IPS DF 6.9 (cell line): ENCODE measurements at places on chromosomes 3 and 15.

- no peaks in the 10 kb centered on the region for H3K36me3 ChIP-seq
- DNase-seq: no peak
- no peak overlapping the region for H3K4me3 ChIP-seq
- 0 out of 2 replicates have a peak, but pooled peaks cover 2% of the 10 kb centered on the region for H3K4me1 ChIP-seq
- no peak overlapping the region for H3K27ac ChIP-seq
- H3K27me3 ChIP-seq: no peaks in the 10 kb centered on the region
Measured at GRCh38 chr3:5019411-5020241, 40.4 kb downstream of the BHLHE40 start.

DNA sequence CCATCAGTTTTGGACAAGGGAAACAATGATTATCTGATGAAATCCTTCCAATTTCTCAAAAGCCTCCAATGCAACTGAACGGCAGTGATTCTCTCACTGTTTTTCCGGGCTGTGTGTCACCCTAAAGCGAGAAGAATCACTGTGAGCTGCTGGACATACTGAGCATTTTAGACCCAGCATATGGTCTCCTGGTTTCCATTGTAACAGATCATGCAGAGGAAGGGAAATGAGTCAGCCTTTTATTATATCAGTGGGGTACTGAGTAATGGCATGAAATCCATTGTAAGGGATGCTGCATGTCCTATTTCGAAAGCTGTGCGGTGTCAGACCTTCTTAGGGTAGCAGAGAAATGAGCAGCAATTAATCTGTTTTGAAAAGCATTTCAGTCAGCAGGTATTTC is 287.1 kb downstream of the IL5RA start:
- no peak overlapping the region for H3K4me3 ChIP-seq
- H3K27ac ChIP-seq: no peak overlapping the region
- no peaks in the 10 kb centered on the region for H3K4me1 ChIP-seq
- 0 out of 2 replicates have a peak, but pooled peaks cover 1% of the 10 kb centered on the region for H3K27me3 ChIP-seq

- no peak overlapping the region for H3K4me3 ChIP-seq
- H3K27me3 ChIP-seq: no peaks in the 10 kb centered on the region
- DNase-seq: no peak
- peaks cover 1% of the 10 kb centered on the region; the same call in 1 of the 2 replicates for H3K4me1 ChIP-seq
- no peak overlapping the region for H3K27ac ChIP-seq
- H3K36me3 ChIP-seq: no peaks in the 10 kb centered on the region
Measured at GRCh38 chr15:82852941-82853561, 43.6 kb downstream of the WHAMM start.

DNA sequence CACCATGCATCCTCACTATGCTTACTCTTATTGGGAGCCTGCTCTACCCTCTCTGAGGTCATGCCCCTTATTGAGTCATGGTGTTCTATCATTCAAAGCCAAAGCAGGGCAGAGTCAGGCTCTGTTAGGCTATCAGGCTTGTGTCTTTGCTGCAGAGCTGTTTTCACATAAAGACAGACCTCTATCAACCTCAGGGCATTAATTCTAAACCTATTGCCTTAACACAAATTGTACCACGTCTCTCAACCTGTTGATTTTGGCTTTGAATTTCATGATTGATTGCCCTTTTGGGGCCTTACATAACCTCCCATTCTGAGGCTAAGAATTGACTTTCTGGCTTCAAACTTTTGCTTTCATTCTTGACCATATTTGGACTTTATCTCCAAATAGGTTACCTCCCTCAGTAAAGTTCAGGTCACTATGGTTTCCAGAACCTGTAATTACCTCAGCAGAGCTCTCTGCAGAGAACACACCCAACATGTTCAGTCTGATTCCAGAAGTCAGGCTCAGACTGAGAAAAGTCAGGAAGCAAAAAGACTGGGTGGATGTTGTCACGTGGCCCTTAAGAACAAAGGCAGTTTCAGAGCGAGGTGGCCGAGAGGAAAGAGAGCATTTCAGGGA is 221.4 kb upstream of the NANOGP8 start:
- no peaks in the 10 kb centered on the region for H3K4me1 ChIP-seq
- H3K27ac ChIP-seq: no peak overlapping the region
- no peaks in the 10 kb centered on the region for H3K36me3 ChIP-seq
- H3K27me3 ChIP-seq: no peaks in the 10 kb centered on the region

DNA sequence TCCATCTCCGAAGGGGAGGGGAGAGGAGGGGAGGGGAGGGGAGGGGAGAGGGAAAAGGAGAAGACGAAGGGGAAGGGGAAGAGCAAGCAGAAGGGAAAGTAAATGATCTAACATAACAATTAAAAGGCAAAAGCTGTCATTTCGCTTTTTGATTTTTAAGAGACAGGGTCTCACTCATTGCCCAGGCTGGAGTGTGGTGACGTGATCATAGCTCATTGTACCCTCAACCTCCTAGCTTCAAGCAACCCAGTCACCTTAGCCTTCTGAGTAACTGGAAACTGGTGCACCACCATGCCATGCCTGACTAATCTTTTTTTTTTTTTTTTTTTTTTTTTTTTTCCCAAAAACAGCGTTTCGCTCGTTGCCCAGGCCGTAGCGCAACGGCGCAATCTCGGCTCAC is 22.6 kb downstream of the ADAM10 start:
- peaks cover 2% of the 10 kb centered on the region; the same call in 1 of the 2 replicates for H3K4me1 ChIP-seq
- H3K36me3 ChIP-seq: no peaks in the 10 kb centered on the region
- H3K4me3 ChIP-seq: no peak overlapping the region
- no peaks in the 10 kb centered on the region for H3K27me3 ChIP-seq

GRCh38 chr15:58987036-58987435 is 427 bp upstream of the RNF111 start:
- H3K4me1 ChIP-seq: no peaks in the 10 kb centered on the region
- H3K36me3 ChIP-seq: no peaks in the 10 kb centered on the region
- no peaks in the 10 kb centered on the region for H3K27me3 ChIP-seq
- H3K27ac ChIP-seq: no peak overlapping the region
- no peak overlapping the region; the same call in 1 of the 2 replicates for H3K4me3 ChIP-seq

DNA sequence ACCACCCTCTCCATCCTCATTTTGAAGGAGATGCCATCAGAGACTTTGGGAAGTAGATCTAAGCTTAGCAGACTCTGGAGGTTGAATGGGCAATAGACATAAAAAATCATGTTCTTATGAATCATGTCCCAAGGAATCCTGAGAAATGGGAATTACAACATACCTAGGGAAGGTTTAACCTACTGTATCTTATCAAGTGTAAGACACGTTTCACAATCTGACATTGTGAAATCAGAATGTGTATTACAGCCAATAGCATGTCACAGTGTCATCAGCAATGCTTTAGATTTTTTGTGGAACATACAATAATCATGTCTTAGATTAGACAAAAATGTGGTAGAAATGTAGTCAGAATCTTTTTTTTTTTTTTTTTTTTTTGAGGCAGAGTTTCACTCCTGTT is 332.4 kb upstream of the TLE3 start:
- H3K4me1 ChIP-seq: peaks cover 3% of the 10 kb centered on the region; the same call in 1 of the 2 replicates
- DNase-seq: no peak
- no peaks in the 10 kb centered on the region for H3K27me3 ChIP-seq
- no peak overlapping the region for H3K4me3 ChIP-seq
- H3K36me3 ChIP-seq: no peaks in the 10 kb centered on the region

DNA sequence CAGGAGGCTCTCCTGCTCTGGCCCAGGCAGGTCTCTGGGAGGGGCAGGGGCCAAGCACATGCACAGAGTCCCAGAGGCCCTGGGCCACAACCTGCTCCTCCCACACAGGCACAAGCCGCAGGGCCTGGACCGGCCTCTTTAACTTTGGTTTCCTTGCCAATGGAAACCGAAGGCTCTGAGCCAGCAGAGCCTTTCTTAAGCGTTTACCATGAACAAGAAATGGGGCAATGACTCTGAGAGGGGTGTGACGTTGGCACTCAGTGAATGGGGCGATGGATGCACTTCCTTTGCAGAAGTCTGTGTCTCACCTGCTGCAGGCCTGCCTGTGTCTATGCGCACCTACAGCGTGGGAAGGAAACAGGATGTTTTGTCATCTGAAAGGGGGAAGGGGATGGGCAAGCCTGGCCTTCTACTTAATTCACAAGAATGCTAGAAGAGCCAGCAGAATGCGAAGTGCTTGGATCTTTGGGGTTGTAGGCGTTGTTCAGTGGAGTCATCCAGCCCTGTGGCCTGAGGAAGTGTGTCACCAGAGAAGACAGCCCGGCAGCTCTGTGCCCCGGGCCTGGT is 41.8 kb downstream of the IFT122 start:
- H3K4me3 ChIP-seq: no peak overlapping the region
- H3K27me3 ChIP-seq: no peaks in the 10 kb centered on the region
- H3K36me3 ChIP-seq: 0 out of 2 replicates have a peak, but pooled peaks cover 3% of the 10 kb centered on the region
- no peak for DNase-seq
- peaks cover 8% of the 10 kb centered on the region for H3K4me1 ChIP-seq
- H3K27ac ChIP-seq: no peak overlapping the region

GRCh38 chr3:180073561-180073960 is 36.8 kb upstream of the PEX5L start:
- H3K27me3 ChIP-seq: no peaks in the 10 kb centered on the region
- H3K36me3 ChIP-seq: no peaks in the 10 kb centered on the region
- no peak overlapping the region for H3K4me3 ChIP-seq
- peaks cover 6% of the 10 kb centered on the region for H3K4me1 ChIP-seq
- no peak for DNase-seq
- no peak overlapping the region for H3K27ac ChIP-seq

DNA sequence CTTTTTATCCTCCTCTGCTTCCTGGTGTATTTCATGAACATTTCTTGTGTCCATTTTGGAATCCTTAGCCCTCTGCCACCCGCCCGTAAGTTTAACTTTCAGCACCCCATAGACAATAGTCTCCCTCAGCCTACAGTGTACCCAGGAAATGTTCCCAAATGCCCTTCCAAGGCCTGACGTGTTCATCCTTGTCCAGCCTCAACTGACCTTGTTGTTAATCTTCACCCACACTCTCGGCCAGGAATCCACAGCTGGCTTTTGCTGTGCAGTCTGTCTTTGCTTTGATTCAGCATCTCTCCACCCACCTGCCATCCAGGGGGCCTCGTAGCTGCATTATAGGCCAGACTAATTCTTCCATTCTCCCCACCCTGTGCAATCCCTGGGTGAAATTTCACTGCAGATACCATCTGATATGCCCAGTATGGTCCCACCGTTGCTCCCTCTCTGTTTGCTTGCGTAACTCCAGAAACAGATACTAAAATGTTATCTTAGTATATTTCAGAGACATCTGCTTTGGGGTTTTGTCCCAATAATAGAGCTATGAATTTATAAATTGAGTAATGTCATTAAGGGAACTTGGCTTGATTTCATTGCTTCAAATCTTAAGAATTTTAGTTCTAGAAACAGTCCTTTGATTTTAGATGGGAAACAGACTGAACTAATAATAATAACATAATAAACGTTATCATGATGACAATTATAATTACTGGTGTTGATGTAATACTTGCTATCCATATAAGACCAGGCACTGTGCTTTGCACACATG is 16.6 kb downstream of the GUCA1C start:
- H3K4me3 ChIP-seq: no peak overlapping the region
- H3K4me1 ChIP-seq: no peaks in the 10 kb centered on the region
- no peak overlapping the region for H3K27ac ChIP-seq

- no peak for DNase-seq
- no peaks in the 10 kb centered on the region for H3K4me1 ChIP-seq
- H3K27ac ChIP-seq: no peak overlapping the region
- H3K4me3 ChIP-seq: no peak overlapping the region
Measured at GRCh38 chr15:85621094-85621493, 173.6 kb downstream of the KLHL25 start.

DNA sequence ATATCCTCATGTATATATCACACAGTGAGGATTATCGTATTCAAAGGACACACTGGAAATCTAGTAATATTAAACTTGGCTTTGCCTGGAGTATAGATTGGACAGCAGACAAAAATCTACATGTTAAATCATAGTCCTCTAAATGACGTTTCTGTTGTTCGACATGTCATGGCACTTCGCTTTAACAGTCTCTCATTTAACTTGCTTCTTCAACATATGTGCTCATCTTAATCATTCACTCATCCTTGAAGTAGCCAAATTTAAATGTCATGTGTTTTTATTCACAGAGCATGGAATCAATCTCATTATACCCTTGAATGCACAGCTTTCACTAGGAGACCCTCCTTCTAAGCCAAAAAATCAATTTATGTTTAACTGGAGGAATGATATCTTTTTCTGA is 417.0 kb upstream of the CNTN6 start:
- DNase-seq: no peak
- no peaks in the 10 kb centered on the region for H3K27me3 ChIP-seq
- H3K4me3 ChIP-seq: no peak overlapping the region
- H3K36me3 ChIP-seq: no peaks in the 10 kb centered on the region
- no peaks in the 10 kb centered on the region for H3K4me1 ChIP-seq
- no peak overlapping the region for H3K27ac ChIP-seq

- H3K36me3 ChIP-seq: peaks cover 13% of the 10 kb centered on the region
- no peaks in the 10 kb centered on the region for H3K4me1 ChIP-seq
- no peaks in the 10 kb centered on the region for H3K27me3 ChIP-seq
- H3K27ac ChIP-seq: no peak overlapping the region
- H3K4me3 ChIP-seq: no peak overlapping the region
- no peak for DNase-seq
Measured at GRCh38 chr15:74453925-74454763, 6.8 kb downstream of the UBL7 start.

- DNase-seq: no peak
- H3K36me3 ChIP-seq: no peaks in the 10 kb centered on the region
- no peaks in the 10 kb centered on the region; the same call in 1 of the 2 replicates for H3K27me3 ChIP-seq
- H3K27ac ChIP-seq: no peak overlapping the region
Measured at GRCh38 chr15:76330080-76330680, 6.4 kb upstream of the ISL2 start.

DNA sequence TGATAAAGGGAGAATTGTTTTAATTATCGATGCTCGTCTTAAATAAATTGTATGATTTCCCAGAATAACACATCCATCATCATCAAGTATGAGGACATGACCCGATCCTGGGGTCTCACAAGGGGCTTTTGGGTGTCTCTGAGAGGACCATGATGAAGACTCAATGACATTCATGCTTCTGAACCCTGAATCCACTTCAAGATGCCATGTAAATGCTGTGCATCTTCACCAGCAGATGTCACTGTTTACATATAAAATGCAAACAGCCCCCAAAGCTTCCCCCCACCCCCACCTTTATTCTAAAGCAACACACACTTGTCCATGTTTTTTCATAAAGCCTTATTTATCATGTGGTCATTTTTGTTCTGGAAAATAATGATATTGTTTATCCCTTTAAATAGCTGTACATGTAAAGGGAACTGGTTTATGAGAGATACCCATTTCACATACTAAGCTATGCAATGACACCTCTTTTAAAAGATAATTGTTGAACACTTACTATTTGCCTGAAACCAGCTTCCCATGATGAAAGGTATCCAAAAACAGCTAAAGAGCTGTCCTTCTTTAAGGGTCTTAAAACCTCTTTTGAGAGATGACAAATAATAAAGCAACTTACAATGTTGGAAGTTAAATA is 69.7 kb upstream of the UBE3A start:
- H3K27me3 ChIP-seq: no peaks in the 10 kb centered on the region
- H3K27ac ChIP-seq: no peak overlapping the region
- H3K4me3 ChIP-seq: no peak overlapping the region
- no peaks in the 10 kb centered on the region for H3K36me3 ChIP-seq
